Lower lobe of right lung (tissue), 2 donors: ENCODE measurements at places on chromosomes 5 and 9. TPM values are rescaled to one million over a fixed set of nuclear protein-coding genes. Genes with fewer than 3 reads are reported as not detected.

The AK8 gene
- 6.1 TPM for total RNA-seq

The CCL19 gene
- 2.4 TPM for total RNA-seq

The FOXD4L6 gene
- not detected for total RNA-seq

GRCh38 chr5:72009280-72009679 is 98.0 kb upstream of the MAP1B start:
- H3K4me3 ChIP-seq = no peak overlapping the region
- no peak for DNase-seq
- no peaks in the 10 kb centered on the region for H3K27me3 ChIP-seq
- no peaks in the 10 kb centered on the region for H3K36me3 ChIP-seq

DNA sequence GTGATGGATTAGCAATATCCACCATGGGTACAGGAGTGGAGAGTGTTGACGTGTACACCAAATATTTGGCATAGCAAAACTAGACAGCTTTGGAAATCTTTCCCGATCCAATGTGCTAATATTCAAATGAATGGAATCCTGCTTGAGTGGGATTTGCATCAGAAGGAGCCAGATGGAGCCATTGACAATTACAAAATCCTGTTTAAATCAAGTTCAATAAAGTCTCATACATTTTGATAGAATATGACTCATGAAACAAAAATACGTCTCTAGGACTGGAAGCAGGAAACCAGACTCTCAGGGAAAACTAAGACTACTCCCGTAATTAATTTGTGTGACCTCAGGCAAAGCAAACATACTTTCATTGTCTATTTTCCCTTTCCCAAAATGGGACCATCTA is 13.0 kb downstream of the TNC start:
- H3K36me3 ChIP-seq = no peaks in the 10 kb centered on the region
- no peak overlapping the region for H3K27ac ChIP-seq
- no peaks in the 10 kb centered on the region for H3K27me3 ChIP-seq
- peaks cover 36% of the 10 kb centered on the region for H3K4me1 ChIP-seq

GRCh38 chr9:80013891-80014290 is 442.1 kb downstream of the TLE4 start:
- no peak overlapping the region for H3K27ac ChIP-seq
- H3K36me3 ChIP-seq = no peaks in the 10 kb centered on the region
- no peak overlapping the region for H3K4me3 ChIP-seq
- no peak for DNase-seq

The BSPRY gene
- 8.4 TPM for total RNA-seq

The SLC25A46 gene
- total RNA-seq = 37.9 TPM

DNA sequence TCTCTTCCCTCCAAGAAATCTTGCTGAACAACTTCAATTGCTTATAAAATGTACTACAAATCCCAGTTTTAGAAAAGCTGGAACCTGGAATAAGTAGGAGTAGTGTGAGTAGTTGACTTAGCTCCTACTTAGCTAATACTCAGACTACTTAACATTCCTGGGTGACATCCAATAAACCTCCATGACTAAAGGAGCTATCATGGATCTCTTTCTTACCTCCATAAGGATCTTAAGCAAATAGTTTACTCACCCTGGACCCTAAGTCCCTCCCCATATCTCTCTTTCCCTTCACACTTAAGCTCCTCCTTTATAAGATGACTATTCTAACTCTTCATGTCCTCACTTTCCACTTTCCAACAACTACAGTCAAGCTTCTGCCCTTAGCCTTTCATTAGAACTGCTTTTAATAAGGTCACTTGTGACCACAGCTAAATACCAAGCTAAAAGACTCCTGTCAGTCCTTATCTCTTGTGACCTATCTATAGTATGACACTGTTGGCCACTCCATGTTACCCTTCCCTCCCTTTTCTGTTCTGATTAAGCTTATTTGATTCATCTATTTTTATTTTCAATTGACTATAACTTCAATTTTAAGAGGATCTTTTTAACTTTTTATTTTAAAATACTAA is 194.9 kb downstream of the RFX3 start:
- no peaks in the 10 kb centered on the region for H3K36me3 ChIP-seq
- no peak overlapping the region for H3K4me3 ChIP-seq
- DNase-seq = no peak
- no peak overlapping the region for H3K27ac ChIP-seq
- H3K27me3 ChIP-seq = no peaks in the 10 kb centered on the region

- no peak for DNase-seq
- H3K27ac ChIP-seq = no peak overlapping the region
- peaks cover 15% of the 10 kb centered on the region for H3K36me3 ChIP-seq
- no peak overlapping the region for H3K4me3 ChIP-seq
- H3K4me1 ChIP-seq = peaks cover 8% of the 10 kb centered on the region
Observed at GRCh38 chr5:131640043-131640856, 5.2 kb upstream of the RAPGEF6 start.

The SHC3 gene
- total RNA-seq = 13.2 TPM

- no peak overlapping the region for H3K27ac ChIP-seq
- no peaks in the 10 kb centered on the region for H3K36me3 ChIP-seq
- no peak for DNase-seq
- no peak overlapping the region for H3K4me3 ChIP-seq
Observed at GRCh38 chr5:81819556-81820317, 68.8 kb upstream of the SSBP2 start.

DNA sequence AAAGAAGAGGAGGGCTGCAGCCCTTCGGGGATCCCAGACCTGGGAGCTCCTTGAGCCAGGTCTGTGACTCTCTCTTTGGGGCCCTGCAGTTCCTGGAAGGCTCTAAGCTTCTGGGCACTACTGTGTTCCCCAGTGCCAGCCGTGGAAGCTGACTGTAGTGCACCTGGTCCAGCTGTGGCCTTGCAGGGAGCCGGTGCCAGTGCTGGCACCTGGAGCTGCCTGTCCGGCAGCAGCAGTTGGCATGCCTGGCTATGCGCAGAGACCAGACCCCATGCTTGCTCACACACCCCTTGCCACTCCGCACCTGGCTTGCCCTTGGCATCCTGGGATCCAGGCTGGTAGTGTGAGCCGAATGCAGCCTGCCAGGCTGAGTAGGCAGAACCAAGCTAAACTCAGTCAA is 91.0 kb upstream of the PUM3 start:
- H3K27ac ChIP-seq = no peak overlapping the region
- no peak overlapping the region for H3K4me3 ChIP-seq
- no peaks in the 10 kb centered on the region for H3K36me3 ChIP-seq
- no peaks in the 10 kb centered on the region for H3K4me1 ChIP-seq
- H3K27me3 ChIP-seq = no peaks in the 10 kb centered on the region
- no peak for DNase-seq

GRCh38 chr9:137452761-137453642 is 6.1 kb downstream of the NSMF start:
- no peak overlapping the region for H3K27ac ChIP-seq
- no peaks in the 10 kb centered on the region for H3K27me3 ChIP-seq
- H3K4me1 ChIP-seq = peaks cover 20% of the 10 kb centered on the region
- H3K36me3 ChIP-seq = no peaks in the 10 kb centered on the region
- peak overlapping the region; percentile 52 for H3K4me3 ChIP-seq

The CCDC192 gene
- not detected for total RNA-seq

The SPATA31D4 gene
- not detected for total RNA-seq

GRCh38 chr5:180208435-180209081 is 453 bp downstream of the RASGEF1C start:
- H3K4me1 ChIP-seq = peaks cover 8% of the 10 kb centered on the region
- H3K36me3 ChIP-seq = no peaks in the 10 kb centered on the region
- H3K27ac ChIP-seq = no peak overlapping the region
- peaks cover 56% of the 10 kb centered on the region for H3K27me3 ChIP-seq
- DNase-seq = no peak

DNA sequence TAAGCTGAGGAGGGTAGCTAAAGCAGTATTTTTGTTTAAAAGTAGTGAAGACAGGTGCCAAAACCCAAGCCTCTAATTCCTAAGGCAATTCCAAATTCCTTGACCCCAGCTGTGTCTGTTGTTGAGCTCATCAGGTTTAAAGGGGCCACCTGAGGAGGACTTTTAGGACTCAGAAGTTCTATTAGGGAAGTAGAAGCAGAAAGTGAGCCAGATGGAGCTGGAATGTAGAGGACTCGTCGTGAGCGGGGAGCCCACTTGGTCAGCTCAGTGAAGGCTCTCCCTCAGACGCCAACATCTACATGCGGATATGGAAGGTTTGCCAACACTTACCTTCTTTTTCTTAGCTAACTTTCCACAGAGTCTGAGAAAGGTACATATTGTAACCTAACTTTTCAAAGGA is 102.8 kb downstream of the PLPPR1 start:
- H3K4me3 ChIP-seq = no peak overlapping the region
- no peaks in the 10 kb centered on the region for H3K27me3 ChIP-seq
- no peak for DNase-seq
- no peak overlapping the region for H3K27ac ChIP-seq
- H3K36me3 ChIP-seq = no peaks in the 10 kb centered on the region

GRCh38 chr5:37940931-37941623 is 101.2 kb upstream of the GDNF start:
- H3K27me3 ChIP-seq = no peaks in the 10 kb centered on the region
- no peak overlapping the region for H3K27ac ChIP-seq
- no peak overlapping the region for H3K4me3 ChIP-seq
- no peak for DNase-seq
- H3K36me3 ChIP-seq = no peaks in the 10 kb centered on the region

DNA sequence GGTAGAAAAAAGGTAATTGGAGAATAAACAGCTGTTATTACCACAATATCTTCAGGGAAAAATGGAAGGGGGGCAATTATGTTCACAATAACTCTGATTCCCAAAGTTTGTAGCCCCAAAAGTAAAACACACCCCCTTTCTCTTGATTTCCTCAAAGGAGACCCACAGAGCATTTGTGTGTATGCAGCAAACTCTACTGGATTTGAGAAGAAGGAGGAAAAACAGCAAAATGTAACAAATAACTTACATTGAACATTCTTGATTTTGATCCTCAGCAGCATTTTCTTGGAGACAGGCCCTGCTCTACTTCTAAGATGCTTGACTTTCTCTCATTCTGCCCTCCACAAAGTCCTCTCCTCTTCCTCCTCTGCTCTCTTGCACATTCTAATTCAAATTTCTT is 420.8 kb upstream of the EDIL3 start:
- H3K27me3 ChIP-seq = no peaks in the 10 kb centered on the region
- H3K4me1 ChIP-seq = no peaks in the 10 kb centered on the region
- H3K36me3 ChIP-seq = no peaks in the 10 kb centered on the region
- no peak for DNase-seq
- H3K27ac ChIP-seq = no peak overlapping the region

GRCh38 chr5:18968966-18969365 is 1019.0 kb downstream of the CDH18 start:
- DNase-seq = no peak
- no peaks in the 10 kb centered on the region for H3K36me3 ChIP-seq
- H3K4me1 ChIP-seq = no peaks in the 10 kb centered on the region
- no peak overlapping the region for H3K27ac ChIP-seq
- H3K27me3 ChIP-seq = no peaks in the 10 kb centered on the region

DNA sequence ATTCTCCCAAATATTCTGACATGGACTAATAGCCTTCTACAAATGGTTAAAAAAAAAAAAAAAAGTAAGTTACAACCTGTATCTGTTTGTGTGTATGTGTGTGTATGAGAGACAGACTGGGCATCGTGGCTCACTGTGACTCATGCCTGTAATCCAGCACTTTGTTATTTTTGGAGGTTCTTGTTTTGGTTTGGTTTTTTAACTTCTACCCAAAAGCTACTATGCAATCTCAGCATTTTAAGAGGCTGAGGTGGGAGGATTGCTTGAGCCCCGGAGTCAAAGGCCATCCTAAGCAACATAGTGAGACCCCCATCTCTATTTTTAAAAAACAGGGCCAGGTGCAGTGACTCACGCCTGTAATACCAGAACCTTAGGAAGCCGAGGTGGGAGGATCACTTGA is 17.6 kb upstream of the HAVCR1 start:
- H3K27me3 ChIP-seq = no peaks in the 10 kb centered on the region
- H3K4me3 ChIP-seq = no peak overlapping the region
- H3K36me3 ChIP-seq = no peaks in the 10 kb centered on the region
- no peaks in the 10 kb centered on the region for H3K4me1 ChIP-seq
- DNase-seq = no peak
- H3K27ac ChIP-seq = no peak overlapping the region

GRCh38 chr5:167051402-167051768 is 1240.1 kb upstream of the WWC1 start:
- no peak overlapping the region for H3K27ac ChIP-seq
- H3K27me3 ChIP-seq = no peaks in the 10 kb centered on the region
- no peak for DNase-seq
- no peaks in the 10 kb centered on the region for H3K36me3 ChIP-seq

- H3K27me3 ChIP-seq = no peaks in the 10 kb centered on the region
- DNase-seq = no peak
- H3K4me1 ChIP-seq = peaks cover 43% of the 10 kb centered on the region
- H3K27ac ChIP-seq = no peak overlapping the region
- H3K36me3 ChIP-seq = peaks cover 11% of the 10 kb centered on the region
Observed at GRCh38 chr9:37914154-37914551, 10.2 kb upstream of the SLC25A51 start.

The CKS2 gene
- 16.6 TPM for total RNA-seq

The BTNL9 gene
- total RNA-seq = 125 TPM

The ORM2 gene
- 3.1 TPM for total RNA-seq

- no peak for DNase-seq
- no peak overlapping the region for H3K4me3 ChIP-seq
- peaks cover 5% of the 10 kb centered on the region for H3K4me1 ChIP-seq
- no peak overlapping the region for H3K27ac ChIP-seq
Observed at GRCh38 chr9:69049094-69049493, 13.5 kb downstream of the FXN start.

The CDC25C gene
- total RNA-seq = 0.47 TPM

The LPCAT1 gene
- total RNA-seq = 475 TPM

DNA sequence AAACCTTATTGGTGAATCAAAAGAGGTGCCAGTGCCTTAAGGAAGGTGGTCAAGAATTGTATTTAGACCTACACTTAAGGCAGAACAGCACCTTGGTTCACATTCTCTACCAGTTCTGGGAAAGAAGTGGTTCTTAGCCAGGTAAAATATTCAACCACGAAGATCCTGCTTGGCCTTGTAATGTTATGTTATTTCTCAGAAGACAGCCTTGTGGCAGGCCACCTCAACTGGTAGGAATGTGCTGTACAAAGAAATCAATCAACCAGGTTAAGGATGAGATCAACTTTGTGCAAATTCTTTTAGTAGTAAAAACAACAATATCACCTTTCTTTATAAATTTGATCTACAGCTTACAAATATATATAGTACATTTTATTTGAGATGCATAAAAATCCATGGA is 246.8 kb downstream of the ARRDC3 start:
- H3K4me3 ChIP-seq = no peak overlapping the region
- no peaks in the 10 kb centered on the region for H3K36me3 ChIP-seq
- no peaks in the 10 kb centered on the region for H3K27me3 ChIP-seq
- no peak overlapping the region for H3K27ac ChIP-seq
- H3K4me1 ChIP-seq = peaks cover 2% of the 10 kb centered on the region
- DNase-seq = no peak
